ENCODE measurements at places on chromosomes 2 and 18. TPM values are rescaled to one million over a fixed set of nuclear protein-coding genes. Genes with fewer than 3 reads are reported as not detected.

GRCh38 chr2:74538881-74539339, 9.2 kb downstream of the HTRA2 start:
- DNase-seq = no peak

DNA sequence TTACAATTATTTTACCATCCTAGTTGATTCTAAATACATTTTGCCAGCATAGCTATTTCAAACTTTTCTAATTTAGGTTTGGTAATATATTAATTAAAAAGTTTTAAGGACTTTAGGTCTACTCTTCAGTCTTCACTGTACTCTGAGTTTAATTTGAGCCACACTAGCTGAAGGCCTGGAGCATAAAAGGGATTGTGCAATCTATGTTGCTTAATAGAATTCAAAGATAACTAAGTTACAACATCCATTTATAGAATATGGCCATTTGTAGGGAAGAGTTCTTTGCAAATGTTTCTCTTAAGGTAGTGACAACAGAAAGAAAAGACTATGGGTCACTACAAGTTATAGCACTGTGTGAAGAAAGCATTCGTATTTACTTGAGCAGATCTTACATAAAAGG, 702.2 kb upstream of the NRXN1 start:
- DNase-seq = no peak

- DNase-seq = no peak
These were observed 11.8 kb upstream of the CTAGE1 start for GRCh38 chr18:22429564-22429963.

Gene TOGARAM2
- total RNA-seq = 0.90 TPM

Gene IL1RN
- total RNA-seq = 2.7 TPM

Gene SP5
- total RNA-seq = 0.24 TPM

GRCh38 chr2:45612731-45613130, 1.7 kb upstream of the SRBD1 start:
- DNase-seq = no peak

GRCh38 chr2:50732796-50733195, 299.1 kb downstream of the NRXN1 start:
- no peak for DNase-seq

Gene NPHP1
- total RNA-seq = 1.7 TPM

Gene CPLX4
- 0.05 TPM for total RNA-seq

Gene MAB21L4
- 1.1 TPM for total RNA-seq

DNA sequence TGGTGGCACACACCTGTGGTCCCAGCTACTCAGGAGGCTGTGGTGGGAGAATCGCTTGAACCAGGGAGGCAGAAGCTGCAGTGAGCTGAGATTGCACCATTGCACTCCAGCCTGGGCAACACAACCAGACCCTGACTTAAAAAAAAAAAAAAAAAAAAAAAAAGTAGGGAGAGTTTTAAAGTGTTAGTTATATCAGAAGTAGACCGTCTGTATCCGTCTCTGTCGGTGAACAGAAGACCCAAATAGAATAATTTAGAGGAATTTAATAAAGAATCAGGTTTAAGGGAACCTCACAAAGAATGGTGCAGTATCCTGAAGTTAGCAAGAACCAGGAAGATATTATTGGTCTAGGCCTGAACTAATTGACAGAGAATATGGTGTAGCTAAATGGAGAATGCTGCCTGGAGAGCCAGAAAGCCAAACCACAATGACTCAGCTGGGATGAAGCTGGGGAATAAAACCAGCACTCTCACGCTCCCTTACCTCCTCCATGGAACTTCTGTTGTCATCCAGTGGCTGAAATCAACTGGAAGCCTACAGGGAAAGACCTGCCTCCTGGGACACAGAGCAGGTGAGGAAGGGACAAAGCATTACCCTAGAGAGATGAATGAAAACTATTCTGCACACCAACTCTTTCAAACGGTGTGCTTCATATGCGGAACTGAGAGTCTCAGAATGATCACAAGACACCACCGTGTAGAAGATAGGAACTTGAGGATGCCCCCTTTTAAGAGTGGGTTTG, 39.1 kb upstream of the PLEKHM3 start:
- no peak for DNase-seq

- DNase-seq = no peak
These were observed 255.7 kb upstream of the ACVR2A start for GRCh38 chr2:147589127-147589526.

Measured in thymus (tissue), 14 donors.